ENCODE measurements at places on chromosomes 4 and X. TPM values are rescaled to one million over a fixed set of nuclear protein-coding genes. Genes with fewer than 3 reads are reported as not detected.

DNA sequence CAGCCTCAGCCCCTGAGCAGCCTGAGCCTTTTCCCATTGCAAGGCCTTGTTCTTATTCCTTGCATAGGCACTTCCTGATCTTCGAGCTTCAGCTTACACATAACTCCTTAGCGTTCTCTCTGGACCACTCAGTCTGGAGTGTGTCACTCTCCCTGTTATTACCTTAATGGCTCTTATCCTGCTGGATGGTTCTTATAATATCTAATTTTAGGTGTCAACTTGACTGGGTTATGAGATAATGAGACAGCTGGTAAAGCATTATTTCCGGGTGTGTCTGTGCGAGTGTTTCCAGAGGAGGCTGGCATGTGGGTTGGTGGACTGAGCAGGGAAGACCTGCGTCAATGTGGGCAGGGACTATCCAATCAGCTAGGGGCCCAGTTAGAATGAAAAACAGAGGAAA lies 75.7 kb downstream of the HAUS3 start:
- H3K27ac ChIP-seq: no peak overlapping the region
- H3K4me1 ChIP-seq: no peaks in the 10 kb centered on the region
- no peaks in the 10 kb centered on the region for H3K36me3 ChIP-seq
- no peak for DNase-seq

DNA sequence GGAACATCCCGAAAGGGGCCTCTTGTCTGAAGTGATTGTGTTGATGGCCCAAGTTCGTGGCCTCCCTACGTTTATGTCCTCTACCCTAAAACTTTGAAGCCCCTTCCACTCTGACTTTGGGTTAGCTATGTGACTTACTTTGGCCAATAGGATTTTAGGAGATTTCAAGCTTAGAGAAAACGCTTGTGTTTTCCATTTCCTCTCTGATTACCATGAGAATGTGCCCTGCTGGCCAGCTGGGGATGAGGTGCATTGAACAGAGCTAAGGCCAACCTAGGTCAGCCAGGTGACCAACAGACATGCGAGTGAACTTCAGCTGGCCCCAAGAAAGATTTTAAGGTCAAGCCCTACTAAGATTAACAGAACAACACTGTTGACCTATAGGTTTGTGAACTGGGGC lies 82.4 kb downstream of the SLC2A9 start:
- no peak overlapping the region for H3K27ac ChIP-seq
- H3K4me1 ChIP-seq: no peaks in the 10 kb centered on the region
- H3K36me3 ChIP-seq: no peaks in the 10 kb centered on the region
- DNase-seq: no peak

GRCh38 chr4:57193209-57193810 lies 83.1 kb upstream of the IGFBP7 start:
- no peaks in the 10 kb centered on the region for H3K4me1 ChIP-seq
- no peak overlapping the region for H3K4me3 ChIP-seq
- no peaks in the 10 kb centered on the region for H3K27me3 ChIP-seq
- no peaks in the 10 kb centered on the region for H3K36me3 ChIP-seq
- H3K27ac ChIP-seq: no peak overlapping the region

DNA sequence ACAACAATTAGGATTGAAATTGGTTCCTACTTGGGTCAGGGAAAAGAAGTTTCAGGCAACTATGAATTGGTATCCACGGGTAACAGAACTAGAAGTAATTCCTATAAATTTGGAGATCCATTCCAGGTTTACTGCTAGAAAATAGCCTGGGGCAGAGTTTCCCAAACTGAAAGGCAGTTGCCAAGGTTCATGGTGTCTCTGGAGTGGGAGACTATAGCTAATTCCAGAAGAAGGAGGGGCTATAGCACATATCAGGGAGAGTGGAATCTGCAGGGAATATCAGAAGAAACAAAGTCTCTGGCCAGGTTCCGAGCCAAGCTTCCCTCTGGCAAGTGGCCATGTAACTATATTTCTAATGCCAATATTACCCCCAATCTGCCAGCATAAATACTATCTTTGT lies 166.3 kb downstream of the GALNTL6 start:
- H3K27ac ChIP-seq: no peak overlapping the region
- H3K36me3 ChIP-seq: no peaks in the 10 kb centered on the region
- no peak overlapping the region for H3K4me3 ChIP-seq
- no peaks in the 10 kb centered on the region for H3K27me3 ChIP-seq
- H3K4me1 ChIP-seq: no peaks in the 10 kb centered on the region
- no peak for DNase-seq

DNA sequence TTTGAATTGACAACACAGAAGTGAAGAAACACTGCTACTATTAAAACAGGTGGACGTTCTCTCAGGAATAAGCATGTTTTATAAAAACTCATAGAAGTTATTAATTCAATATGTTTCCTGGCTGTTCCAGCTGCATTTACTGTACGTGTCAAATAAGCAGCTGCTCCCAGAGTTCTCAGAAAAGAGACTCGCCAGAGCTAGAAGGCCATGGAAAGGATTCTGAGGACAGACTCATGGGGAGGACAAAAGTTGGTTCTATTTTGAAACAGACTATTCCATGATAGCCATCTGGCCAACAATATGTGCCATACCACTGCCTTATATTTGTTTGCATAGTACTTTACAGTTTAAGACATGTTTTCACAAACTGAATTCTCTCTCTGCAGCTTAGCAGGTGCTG lies 136.5 kb downstream of the NR3C2 start:
- no peak overlapping the region for H3K4me3 ChIP-seq
- H3K27me3 ChIP-seq: no peaks in the 10 kb centered on the region
- no peaks in the 10 kb centered on the region for H3K4me1 ChIP-seq
- no peaks in the 10 kb centered on the region for H3K36me3 ChIP-seq

DNA sequence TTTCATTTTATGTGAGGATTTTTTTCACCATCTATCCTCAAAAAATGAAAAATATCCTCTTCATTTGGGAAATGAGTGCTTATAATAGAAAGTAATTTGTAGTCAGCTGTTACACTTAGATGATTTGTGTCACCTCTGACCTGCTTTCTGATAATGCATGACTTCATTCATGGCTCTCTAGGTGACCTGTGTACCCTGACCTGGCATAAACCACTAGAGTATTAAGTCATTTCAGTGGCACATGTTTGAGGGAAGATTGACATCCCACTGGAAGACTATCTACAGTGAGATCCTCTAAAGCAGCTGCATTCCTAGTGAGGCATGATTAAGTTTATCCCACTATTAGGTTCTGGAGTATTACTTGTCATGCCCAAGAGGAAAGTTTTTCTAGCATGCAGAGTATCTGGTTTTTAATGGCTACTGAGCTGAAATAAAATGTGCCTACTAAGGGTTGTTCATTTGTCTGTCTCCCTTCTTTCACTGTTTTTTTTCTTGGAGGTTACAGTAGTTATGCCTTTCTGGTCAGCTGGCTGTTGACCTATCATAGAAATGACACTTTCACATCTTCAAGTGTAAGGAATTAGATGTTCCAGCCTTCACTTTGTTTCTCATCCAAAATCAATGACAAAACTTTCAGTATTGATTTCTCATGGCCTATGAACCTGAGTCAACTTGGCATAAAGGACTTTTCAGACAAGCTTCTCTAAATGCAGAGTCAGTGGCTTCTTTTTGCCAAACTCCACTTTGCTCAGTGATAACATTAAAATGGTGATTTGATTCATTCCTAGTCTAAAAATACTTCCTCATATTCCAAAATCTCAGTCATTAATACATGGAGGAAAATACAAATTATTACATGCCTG lies 33.1 kb downstream of the TET2 start:
- H3K27me3 ChIP-seq: no peaks in the 10 kb centered on the region
- H3K36me3 ChIP-seq: peaks cover 1% of the 10 kb centered on the region
- H3K4me3 ChIP-seq: no peak overlapping the region
- no peak overlapping the region for H3K27ac ChIP-seq

GRCh38 chr4:86400216-86400615 lies 40.4 kb upstream of the MAPK10 start:
- no peaks in the 10 kb centered on the region for H3K4me1 ChIP-seq
- H3K4me3 ChIP-seq: no peak overlapping the region
- DNase-seq: no peak
- H3K27me3 ChIP-seq: no peaks in the 10 kb centered on the region
- no peaks in the 10 kb centered on the region for H3K36me3 ChIP-seq

DNA sequence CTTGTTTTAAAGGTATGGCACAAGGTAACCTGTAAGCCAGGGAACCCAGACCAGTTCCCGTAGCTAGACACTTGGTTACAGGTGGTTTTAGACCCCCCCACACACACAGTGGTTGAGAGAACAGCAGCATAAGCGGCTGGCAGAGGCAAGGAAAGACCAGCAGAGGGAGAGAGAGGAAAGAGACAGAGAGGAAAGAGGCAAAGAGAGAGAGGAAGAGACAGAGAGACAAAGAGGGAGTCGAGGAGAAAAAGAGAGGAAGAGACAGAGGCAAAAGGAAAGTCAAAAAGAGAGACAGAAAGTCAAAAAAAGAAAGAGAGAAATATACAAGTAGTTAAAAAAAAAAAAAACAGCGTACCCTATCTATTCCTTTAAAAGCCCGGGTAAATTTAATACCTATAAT lies 19.5 kb upstream of the PCSK1N start:
- no peaks in the 10 kb centered on the region for H3K36me3 ChIP-seq
- DNase-seq: no peak
- no peak overlapping the region for H3K4me3 ChIP-seq
- H3K27ac ChIP-seq: no peak overlapping the region
- H3K27me3 ChIP-seq: no peaks in the 10 kb centered on the region
- no peaks in the 10 kb centered on the region for H3K4me1 ChIP-seq

DNA sequence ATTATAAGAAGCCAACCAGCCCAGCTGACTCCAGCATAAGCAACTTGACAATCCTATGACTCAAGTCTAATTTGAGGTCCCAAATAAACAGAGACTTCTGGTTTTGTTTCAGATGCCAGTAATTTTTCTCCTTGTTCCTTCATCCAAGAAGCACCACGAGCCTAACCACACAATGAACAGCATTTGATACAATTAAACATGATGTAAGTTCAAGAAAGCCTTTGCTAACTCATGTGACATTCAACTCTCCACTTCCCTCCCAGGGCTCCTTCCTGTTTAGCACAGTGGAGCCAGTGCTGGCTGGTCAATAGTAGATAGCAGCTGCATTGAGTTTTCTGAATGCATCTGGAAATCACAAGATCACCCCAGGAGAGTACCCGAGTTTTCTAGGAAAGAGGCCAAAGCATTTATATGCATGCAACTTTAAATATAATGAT lies 206.3 kb downstream of the ARHGAP24 start:
- H3K27ac ChIP-seq: no peak overlapping the region
- H3K4me3 ChIP-seq: no peak overlapping the region
- H3K4me1 ChIP-seq: no peaks in the 10 kb centered on the region
- no peak for DNase-seq
- no peaks in the 10 kb centered on the region for H3K27me3 ChIP-seq
- no peaks in the 10 kb centered on the region for H3K36me3 ChIP-seq

The CSAG1 gene
- not detected for total RNA-seq

The CXCL11 gene
- not detected for total RNA-seq

The NXF2 gene
- not detected for total RNA-seq

The ZNF185 gene
- total RNA-seq: 4.4 TPM

The HPSE gene
- total RNA-seq: 9.1 TPM

The PRR32 gene
- total RNA-seq: not detected

The PARM1 gene
- total RNA-seq: 0.10 TPM

The EXOC1 gene
- total RNA-seq: 23.3 TPM

The GC gene
- total RNA-seq: not detected

Data from CD4-positive, CD25-positive, alpha-beta regulatory T cell (primary cell).